ENCODE measurements at places on chromosomes 2 and 18.

- peak; percentile 47 for DNase-seq
Observed at GRCh38 chr18:34122724-34123334, 101.9 kb downstream of the NOL4 start.

DNA sequence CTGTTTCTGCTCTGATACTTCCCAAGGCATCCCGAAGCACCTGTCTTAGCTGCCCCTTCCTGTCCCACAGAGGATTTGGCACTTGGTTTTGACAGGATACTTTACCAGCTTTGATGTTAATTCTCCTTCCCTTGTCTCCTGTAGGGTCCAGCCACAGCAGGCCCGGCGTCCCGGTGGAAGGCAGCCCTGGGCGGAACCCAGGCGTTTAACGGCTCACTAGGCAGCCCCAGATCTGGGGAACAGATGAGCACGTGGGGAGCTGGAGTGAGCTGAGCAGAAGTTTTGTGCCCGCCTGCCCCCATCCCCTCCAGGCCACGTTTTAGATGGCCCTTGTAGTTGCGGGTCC lies 11.4 kb downstream of the ANKRD23 start:
- no peak for DNase-seq

- peak; percentile 13 for DNase-seq
Observed at GRCh38 chr2:207164006-207164831, 1.5 kb downstream of the KLF7 start.

DNA sequence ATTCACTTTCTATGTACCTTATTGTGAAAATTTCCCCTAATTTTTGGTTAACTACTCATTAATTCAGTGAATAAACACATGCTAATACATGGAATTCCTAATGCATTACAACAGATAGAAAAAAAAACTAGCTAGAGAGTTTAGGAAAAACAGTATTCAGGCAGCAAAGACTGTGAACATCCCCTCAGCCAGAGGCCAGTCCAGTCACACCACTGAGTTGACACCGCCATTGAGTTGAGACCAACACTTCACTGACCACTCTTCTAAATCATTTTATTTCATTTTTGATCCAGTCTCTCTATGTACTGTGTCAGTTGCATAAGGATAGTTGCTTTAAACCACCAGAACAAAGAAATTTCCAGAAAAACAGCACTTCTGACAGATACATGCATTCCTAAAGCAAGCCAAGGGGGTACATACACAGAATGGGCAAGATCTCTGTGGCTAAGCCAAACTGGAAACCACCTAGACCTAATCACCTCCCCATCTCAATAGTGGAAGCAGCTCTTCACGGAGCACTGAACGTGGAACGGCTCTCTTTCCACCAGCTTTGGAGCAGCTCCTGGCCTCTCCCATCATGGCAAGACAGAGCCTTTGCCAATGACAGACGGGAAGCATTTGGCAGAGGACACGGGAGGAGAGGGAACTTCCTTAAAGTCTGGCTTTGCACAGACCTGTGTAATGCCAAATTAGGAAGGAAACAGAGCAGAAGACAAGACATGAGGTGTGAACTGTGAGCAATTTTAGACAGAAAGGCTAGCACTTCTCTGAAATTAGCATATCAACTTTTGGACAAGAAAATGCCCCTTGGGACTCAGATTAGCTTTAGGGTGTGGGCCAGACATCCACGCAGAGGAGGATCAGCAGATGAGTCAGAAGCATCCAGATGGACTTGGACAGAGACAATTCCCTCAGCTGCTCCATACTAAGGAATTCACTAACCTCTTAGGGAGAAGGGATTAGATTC lies 36.4 kb downstream of the CACNB4 start:
- peak; percentile 36 for DNase-seq

DNA sequence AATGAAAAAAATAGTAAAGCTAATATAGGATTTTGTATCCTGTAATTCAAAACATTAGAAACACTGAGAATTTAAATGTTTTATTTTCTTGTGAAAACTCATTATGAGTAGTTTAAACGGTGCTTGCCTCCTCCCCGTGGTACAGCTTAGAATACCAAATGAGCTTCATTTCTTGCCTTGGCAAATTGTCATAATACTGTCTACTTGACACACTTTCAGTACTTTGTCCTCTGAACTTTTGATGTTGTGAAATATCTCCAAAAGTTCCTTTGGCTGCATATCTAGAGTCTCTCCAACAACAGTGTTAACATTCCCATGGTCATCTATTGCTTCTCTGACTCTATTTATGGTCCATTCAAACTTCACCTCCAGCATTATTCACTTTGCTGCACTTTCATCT lies 61.9 kb upstream of the EPB41L5 start:
- DNase-seq, result no peak

DNA sequence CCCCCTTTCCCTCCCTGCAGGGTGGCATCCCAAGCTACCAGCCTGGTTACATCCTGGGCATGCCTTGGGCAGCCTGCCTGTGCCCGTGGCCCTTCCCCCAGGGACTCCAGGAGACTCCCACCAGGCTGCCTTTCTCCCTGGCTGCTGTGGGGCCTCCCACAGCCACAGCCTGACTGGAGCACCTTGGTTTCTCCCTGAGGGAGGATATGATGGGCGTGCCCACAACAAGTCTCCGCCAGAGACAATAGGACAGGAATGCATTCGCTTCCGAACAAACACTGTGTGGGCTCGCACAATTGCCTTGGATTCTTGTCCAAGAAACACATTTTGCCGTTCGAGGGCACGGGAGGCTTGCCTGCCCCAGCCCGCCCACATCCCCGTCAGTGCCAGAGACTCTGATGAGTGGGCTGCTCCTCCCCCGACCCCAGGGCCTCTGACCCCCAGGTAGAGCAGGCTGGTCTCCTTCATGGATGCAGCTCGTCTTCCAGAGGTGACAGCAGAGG lies 102.1 kb downstream of the SMAD7 start:
- DNase-seq, result no peak

GRCh38 chr18:36108196-36108595 lies 20.9 kb downstream of the SLC39A6 start:
- no peak for DNase-seq

DNA sequence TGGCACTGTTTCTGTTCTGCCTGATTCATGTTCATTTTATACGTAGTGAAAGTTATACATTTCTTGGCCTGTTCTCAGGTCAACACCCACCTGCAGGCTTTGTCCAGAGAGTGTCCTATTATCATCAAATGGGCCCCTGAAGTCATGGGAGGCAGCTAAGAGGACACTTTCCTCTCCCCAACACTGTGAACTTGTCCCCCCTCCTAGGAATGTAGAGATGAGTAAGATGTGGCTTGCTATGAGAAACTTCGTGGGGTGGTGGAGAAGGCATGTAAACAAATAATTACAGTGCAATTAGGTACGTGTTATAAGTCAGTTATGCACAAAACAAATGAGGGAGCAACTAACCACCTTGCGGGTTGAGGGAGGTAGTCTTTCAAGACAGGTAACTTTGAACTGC lies 57.9 kb downstream of the COL4A3 start:
- no peak for DNase-seq

DNA sequence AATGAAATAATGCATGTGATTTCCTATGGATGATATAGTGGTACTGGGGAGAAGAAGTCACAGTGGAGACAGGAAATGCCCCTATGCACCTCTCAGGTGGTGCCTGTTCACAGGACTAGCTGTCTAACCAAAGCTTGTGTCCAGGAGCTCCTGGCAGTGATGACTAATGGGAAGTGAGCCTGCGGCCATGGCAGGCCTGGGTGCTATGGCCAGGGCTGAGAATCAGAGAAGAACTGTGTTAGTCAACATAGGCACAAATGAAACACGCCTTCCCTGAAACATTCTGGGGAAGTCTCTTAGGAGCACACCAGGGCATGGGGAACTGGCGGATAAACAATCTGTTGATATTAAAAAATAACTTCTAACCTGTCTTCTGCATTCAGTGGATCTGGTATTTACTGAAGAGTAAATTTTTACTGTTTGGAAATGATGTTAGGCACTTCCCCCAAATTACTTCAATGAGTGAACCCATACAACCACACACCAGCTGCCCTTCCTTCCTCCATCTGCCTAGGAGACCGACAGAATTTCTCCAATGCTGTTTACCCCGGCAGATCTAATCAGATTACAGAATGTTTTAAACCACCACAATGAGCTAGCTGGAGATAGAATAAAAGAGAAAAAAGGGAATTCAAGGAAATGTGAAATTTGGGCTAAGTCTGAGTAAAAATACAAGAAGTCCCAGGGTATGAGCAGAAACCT lies 67.4 kb downstream of the MEP1B start:
- DNase-seq, result no peak

GRCh38 chr2:36663851-36664695 lies 32.4 kb upstream of the VIT start:
- peak; percentile 46 for DNase-seq

DNA sequence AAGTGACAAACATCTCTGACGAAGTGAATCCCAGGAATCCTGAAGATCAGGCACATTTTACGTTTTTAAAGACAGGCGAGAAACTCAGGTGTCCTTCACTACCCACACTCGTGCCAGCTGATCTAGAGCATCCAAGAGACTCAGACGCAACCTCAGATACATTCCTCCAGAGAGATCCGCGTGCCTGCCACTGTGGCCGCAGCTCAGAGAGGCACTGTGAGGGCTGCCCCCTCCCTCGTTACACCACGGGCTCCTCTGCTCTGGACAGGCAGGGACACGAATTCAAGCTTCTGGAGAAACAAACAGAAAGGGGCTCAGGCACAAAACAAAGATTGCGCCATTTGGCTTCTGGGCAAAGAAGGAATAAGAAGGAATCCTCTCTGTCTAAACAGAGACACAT lies 268.0 kb downstream of the HDAC4 start:
- DNase-seq, result no peak

- DNase-seq, result peak; percentile 72
Observed at GRCh38 chr2:218217360-218218267, 625 bp downstream of the ARPC2 start.

GRCh38 chr18:48769006-48769636 lies 181.6 kb downstream of the SMAD7 start:
- no peak for DNase-seq

DNA sequence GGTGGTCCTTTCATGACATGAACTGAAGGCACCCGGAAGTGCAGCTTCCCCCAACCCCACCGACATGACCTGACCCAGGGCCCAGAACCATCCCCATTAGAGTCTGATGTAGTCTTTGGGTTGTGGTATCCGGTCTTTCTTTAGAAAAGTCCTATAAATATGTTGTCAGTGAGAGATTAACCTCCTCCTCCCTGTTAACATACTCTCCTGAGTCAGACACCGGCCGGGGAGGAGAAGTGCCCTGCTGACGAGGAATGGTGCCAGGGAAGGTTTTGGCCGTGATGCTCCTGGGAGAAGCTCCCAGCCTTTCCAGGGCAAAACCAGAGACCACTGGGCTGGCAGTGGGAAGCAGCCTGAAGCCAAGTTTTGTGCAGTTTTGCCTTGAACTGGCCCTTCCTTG lies 109.0 kb downstream of the LAMA3 start:
- DNase-seq, result no peak

GRCh38 chr2:954687-955000 lies 4.0 kb downstream of the SNTG2 start:
- no peak for DNase-seq

- DNase-seq, result no peak
Observed at GRCh38 chr2:233146194-233146593, 86.1 kb downstream of the INPP5D start.

GRCh38 chr2:178811901-178812300 lies 4.7 kb upstream of the TTN start:
- no peak for DNase-seq

GRCh38 chr2:126748188-126748760 lies 92.3 kb downstream of the GYPC start:
- DNase-seq, result no peak

- no peak for DNase-seq
Observed at GRCh38 chr2:65656160-65656718, 223.8 kb upstream of the SPRED2 start.
